Sigmoid colon (tissue), 7 donors: ENCODE measurements at places on chromosomes 5 and 9. TPM values are rescaled to one million over a fixed set of nuclear protein-coding genes. Genes with fewer than 3 reads are reported as not detected.

GRCh38 chr9:96555567-96556386 lies 63.9 kb downstream of the CDC14B start:
- no peak overlapping the region for H3K4me3 ChIP-seq
- no peaks in the 10 kb centered on the region for H3K4me1 ChIP-seq
- H3K27me3 ChIP-seq, result no peaks in the 10 kb centered on the region
- no peak overlapping the region for H3K27ac ChIP-seq
- DNase-seq, result no peak

- peaks cover 16% of the 10 kb centered on the region for H3K4me1 ChIP-seq
- no peak for DNase-seq
- no peaks in the 10 kb centered on the region for H3K36me3 ChIP-seq
- H3K27me3 ChIP-seq, result no peaks in the 10 kb centered on the region
- H3K27ac ChIP-seq, result no peak overlapping the region
These were observed 3.3 kb upstream of the TSLP start for GRCh38 chr5:111068213-111068612.

DNA sequence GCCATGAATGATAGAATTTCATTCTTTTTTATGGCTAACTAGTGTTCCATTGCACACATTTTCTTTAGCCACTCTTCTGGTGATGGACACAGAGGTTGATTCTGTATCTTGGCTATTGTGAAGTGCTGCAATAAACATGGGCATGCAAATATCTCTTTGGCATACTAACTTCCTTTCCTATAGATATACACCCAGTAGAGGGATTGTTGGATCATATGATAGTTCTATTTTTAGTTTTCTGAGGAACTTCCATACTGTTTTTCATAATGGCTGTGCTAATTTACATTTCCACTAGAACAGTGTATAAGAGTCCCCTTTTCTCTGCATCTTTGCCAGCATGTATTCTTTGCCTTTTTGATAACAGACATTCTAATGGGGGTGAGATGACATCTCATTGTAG lies 50.4 kb upstream of the CDK5RAP2 start:
- no peak overlapping the region for H3K27ac ChIP-seq
- DNase-seq, result no peak
- H3K4me1 ChIP-seq, result no peaks in the 10 kb centered on the region
- H3K36me3 ChIP-seq, result no peaks in the 10 kb centered on the region

Gene MATR3
- total RNA-seq, result 224 TPM

GRCh38 chr9:92444841-92445240 lies 20.6 kb upstream of the OMD start:
- DNase-seq, result no peak
- no peak overlapping the region for H3K4me3 ChIP-seq
- H3K4me1 ChIP-seq, result no peaks in the 10 kb centered on the region
- H3K36me3 ChIP-seq, result no peaks in the 10 kb centered on the region
- no peak overlapping the region for H3K27ac ChIP-seq
- H3K27me3 ChIP-seq, result no peaks in the 10 kb centered on the region

Gene SLC36A2
- not detected for total RNA-seq

- H3K36me3 ChIP-seq, result no peaks in the 10 kb centered on the region
- H3K4me1 ChIP-seq, result no peaks in the 10 kb centered on the region
- no peak overlapping the region for H3K4me3 ChIP-seq
- no peaks in the 10 kb centered on the region for H3K27me3 ChIP-seq
These were observed 36.1 kb downstream of the MARCHF11 start for GRCh38 chr5:16143361-16144049.

Gene SRD5A1
- 5.7 TPM for total RNA-seq

Gene ENTR1
- total RNA-seq, result 42.7 TPM

GRCh38 chr9:97506787-97507186 lies 5.3 kb downstream of the TMOD1 start:
- no peak overlapping the region for H3K27ac ChIP-seq
- no peak for DNase-seq
- H3K4me3 ChIP-seq, result no peak overlapping the region
- no peaks in the 10 kb centered on the region for H3K27me3 ChIP-seq
